MCF 10A (cell line): ENCODE measurements at places on chromosomes 7 and 10. TPM values are rescaled to one million over a fixed set of nuclear protein-coding genes. Genes with fewer than 3 reads are reported as not detected.

PNLIPRP3 gene
- total RNA-seq: 7.6 and 9.5 TPM in 2 replicates

PDZD7 gene
- 0.27 and 0.58 TPM in 2 replicates for total RNA-seq

WNT8B gene
- total RNA-seq: not detected in 2 replicates

CDNF gene
- 1.9 and 2.9 TPM in 2 replicates for total RNA-seq

COBL gene
- 7.3 and 12.3 TPM in 2 replicates for total RNA-seq

STEAP1 gene
- 3.1 and 3.2 TPM in 2 replicates for total RNA-seq

SUGCT gene
- total RNA-seq: 20.2 and 25.4 TPM in 2 replicates

MCM10 gene
- 3.5 and 6.0 TPM in 2 replicates for total RNA-seq

GRM8 gene
- not detected in 2 replicates for total RNA-seq

PDCD4 gene
- total RNA-seq: 80.7 and 133 TPM in 2 replicates

MAT1A gene
- total RNA-seq: 0.26 TPM in 1 of 2 replicates, not detected in the other

TRIM50 gene
- total RNA-seq: not detected in 2 replicates

OPN1SW gene
- total RNA-seq: not detected in 2 replicates

CACNA2D1 gene
- not detected in 2 replicates for total RNA-seq

SRGN gene
- 2.3 and 2.7 TPM in 2 replicates for total RNA-seq

PPP1R17 gene
- not detected in 2 replicates for total RNA-seq
